ENCODE measurements at places on chromosomes 16 and 17.
A peak's percentile ranks its signal among the peaks of the same experiment; 100 is the strongest.

- no peak for DNase-seq
Measured at GRCh38 chr16:82147546-82147945, 22.5 kb downstream of the MPHOSPH6 start.

- DNase-seq = no peak
Measured at GRCh38 chr17:73067075-73067474, 25.4 kb downstream of the SLC39A11 start.

DNA sequence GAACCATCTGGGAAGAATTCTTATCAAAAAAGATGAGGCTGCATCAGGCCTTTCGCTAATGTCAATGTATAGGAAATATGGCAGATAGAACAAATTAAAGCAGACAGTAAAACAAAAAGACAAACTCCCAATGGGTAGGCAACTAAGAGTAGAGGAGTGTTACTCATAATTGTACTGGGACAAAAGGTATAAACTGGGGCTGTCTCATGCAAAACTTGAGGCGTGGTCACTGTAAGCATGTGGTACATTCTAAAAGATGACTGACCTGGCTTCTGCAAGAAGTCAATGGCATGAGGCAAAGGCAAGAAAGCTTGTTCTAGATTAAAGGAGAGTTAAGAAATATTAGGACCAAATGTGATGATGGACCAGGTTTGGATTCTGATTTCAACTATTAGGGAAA lies 26.7 kb downstream of the SMIM36 start:
- DNase-seq = no peak

DNA sequence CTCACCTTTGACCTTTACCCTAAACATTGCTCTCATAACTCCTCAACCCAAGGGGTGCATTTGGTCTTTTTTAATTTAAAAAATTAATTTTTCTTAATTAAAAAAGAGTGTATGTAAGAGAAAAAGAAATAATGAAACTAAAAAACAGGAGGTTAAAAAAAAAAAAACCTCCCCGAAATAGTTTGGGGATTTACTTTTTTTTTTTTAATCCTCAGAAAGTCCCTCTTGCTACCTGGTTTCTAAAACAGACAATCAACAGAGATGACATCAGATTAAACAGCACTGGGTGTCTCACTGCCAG lies 301.3 kb downstream of the SOX9 start:
- DNase-seq = no peak

DNA sequence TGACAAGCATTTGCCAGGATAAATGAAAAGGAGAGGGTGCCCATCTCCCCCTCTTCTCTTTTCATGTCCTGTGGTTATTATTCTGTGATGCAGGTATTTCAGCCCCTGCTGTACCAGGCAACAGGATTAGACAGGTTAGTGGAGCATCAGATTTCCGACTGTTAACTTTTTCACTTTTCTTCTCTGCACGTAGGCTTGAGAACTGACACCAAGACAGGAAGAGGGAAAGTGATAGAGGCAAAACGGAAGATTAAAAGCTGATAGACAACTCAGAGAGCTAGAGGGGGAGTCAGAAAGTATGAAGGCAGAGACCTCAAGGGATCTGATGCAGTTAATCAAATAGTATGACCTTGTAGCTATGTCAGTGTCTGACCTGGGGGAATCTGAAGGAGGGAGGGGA lies 132.8 kb downstream of the SOX9 start:
- DNase-seq = no peak

GRCh38 chr16:17416461-17417311 lies 54.1 kb downstream of the XYLT1 start:
- peak; percentile 53 for DNase-seq

DNA sequence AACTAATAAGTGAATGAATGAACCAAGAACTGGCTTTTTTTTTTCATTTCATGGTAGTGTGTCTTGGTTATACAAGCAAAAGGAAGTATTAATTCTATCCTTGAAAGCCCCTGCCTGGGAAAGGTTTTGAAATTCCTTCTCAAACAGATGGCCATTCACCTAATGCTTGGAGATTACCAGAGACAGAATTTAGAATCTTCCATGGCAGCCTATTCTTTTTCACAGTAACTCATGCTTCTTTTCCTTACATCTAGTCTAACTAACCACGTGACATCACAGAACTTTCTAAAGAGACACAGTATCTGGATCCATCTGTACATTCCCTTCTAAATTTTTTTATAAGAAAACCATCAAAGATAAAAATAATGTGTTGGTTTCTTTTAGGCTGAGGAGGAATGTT lies 151.6 kb downstream of the FTO start:
- DNase-seq = no peak

GRCh38 chr16:3690470-3690928 lies 26.8 kb downstream of the TRAP1 start:
- peak; percentile 88 for DNase-seq

- DNase-seq = no peak
Measured at GRCh38 chr17:57256708-57257112, 387 bp downstream of the MSI2 start.

- DNase-seq = no peak
Measured at GRCh38 chr16:56174411-56174810, 16.9 kb upstream of the GNAO1 start.

- peak; percentile 82 for DNase-seq
Measured at GRCh38 chr17:7308625-7309433, 1.4 kb downstream of the EIF5A start.

DNA sequence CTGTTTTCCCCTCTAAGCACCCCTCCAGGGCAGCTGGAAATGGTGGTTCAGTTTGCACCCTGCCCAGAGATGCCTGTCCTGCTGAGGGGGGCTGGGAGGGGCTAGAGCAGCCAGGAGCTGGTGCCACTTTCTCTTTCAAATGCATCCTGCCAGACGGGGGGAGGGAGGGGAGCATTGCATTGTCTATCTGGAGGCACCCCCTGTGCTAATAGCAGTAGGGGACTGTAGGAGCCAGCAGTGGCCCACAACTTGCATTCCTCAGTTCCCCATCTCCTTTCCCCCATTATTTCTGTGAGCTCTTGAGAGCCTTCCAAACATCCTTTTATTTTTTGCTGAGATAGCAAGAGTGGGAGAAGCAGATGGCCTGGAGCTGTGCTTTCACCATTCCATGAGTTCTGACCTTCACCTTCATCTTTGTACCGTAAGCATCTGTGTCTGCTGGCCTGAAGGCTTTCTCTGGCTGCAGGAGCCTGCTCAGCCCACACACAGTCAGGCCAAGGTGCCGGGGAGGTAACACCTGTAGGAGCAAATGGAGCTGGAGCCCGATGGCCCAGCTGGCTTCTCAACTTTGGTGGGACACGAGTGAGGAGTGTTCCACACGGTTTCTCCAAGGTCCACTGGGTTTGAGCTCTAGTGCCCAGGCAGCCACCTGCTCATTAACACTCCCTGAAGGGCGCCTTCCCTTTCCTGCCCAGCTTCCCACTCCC lies 5.2 kb downstream of the WFDC1 start:
- no peak for DNase-seq

- DNase-seq = no peak
Measured at GRCh38 chr16:79355600-79356358, 244.8 kb downstream of the MAF start.

GRCh38 chr16:88957433-88957767 lies 19.6 kb downstream of the CBFA2T3 start:
- no peak for DNase-seq

GRCh38 chr17:81138500-81138899 lies 26.8 kb upstream of the PVALEF start:
- no peak for DNase-seq

DNA sequence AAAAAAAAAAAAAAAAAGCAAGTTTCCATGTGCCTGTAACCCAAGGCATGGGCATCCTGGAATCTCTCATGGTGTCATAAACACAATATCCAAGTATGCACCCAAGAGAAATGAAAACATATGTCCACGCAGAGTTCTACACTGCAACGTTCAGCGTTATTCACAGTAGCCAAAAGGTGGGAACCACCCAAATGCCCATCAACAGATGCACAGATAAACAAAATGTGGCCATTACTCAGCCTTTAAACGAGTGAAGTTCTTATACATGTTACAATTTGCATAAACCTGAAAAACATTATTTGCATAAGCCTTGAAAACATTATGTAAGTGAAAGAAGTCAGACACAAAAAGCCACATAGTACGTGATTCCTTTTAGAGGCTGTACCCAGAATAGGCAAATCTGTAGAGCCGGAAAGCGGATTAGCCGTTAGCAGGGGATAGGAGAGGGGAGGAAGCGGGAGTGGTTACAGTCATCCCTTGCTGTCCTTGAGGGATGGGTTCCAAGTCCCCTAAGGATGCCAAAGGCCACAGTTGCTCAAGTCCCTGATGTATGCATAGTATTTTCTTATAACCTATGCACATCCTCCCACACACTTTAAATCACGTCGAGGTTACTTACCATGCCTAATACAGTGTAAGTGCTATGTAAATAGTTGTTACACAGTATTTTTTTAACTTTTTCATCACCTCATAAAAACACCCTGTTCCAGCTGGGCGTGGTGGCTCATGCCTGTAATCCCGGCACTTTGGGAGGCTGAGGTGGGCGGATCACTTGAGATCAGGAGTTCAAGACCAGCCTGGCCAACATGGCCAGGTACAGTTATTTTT lies 47.3 kb upstream of the DNAH17 start:
- DNase-seq = no peak

GRCh38 chr16:86018941-86019340 lies 120.0 kb downstream of the IRF8 start:
- DNase-seq = no peak

- no peak for DNase-seq
Measured at GRCh38 chr16:30697264-30698138, 1.5 kb upstream of the SRCAP start.

DNA sequence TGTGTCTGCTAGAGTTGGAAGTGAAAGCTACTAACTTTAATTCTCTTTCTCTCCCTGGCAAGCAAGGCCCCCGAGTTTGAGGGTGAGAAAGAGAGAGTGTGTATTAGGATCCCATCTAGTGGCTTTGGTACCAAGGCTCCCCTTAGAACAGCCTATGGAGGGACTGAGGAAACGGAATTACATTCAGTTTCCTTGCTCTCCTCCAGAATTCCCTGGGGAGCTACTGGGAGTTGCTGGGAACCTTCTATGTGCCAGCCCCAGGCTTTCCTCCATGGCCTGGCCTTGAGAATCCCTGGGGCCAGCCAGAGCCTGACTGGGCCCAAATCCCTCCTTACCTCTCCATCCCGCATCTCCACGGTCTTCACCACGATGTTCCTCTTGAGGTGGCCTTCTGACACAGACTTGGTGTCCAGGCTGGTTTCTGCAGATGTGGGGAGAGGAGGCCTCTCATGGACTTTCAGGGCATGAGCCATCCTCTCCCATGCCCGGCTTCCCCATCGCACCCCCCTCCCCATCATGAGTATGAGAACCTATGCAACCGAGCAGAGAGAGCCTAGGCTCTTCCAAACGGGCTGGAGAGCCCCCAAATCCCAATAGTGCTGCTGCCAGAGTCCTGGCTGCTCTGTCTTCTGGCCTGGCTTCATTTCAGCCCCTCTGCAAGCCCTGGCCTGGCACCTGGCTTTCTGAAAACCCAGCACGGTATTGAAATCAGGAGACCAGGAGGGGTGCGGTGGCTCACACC lies 7.4 kb downstream of the GFAP start:
- DNase-seq = no peak

DNA sequence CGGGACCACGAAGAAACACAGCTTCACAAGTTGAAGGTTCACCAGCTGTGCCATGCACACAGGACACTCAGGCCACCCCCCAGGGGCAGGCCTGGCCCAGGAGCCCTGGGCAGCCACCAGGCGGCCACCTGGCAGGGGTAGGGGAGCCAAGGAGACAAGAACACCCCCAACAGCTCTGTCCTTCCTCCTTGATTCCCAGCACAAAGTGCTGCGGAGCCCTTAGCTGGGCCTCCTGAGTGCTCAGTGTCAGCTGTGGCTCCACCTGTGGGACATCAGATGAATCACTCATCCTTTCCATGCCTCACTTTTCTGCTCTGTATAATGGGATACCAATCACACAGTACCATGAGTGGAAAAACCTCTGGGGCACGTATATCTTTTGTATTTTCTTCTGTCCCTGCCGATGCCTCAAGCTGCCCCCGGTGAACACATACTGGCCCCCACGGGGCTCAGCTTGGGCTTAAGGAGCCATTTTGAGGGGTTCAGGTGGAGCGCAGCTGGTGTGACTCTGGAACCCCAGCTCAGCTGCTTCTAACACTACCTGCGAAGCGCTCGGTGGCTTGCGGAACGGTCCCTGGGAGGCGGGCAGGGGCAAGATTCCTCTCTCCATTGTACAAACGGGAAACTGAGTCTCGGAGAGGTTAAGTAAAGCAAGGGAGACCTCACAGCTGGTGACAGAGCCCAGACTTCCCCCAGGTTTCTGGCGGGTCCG lies 12.0 kb downstream of the GALK1 start:
- DNase-seq = no peak

Measured in activated T-cell treated with anti-CD3 and anti-CD28 coated beads, Interleukin-2, amount 50 U/mL, for 1 hour (primary cell).